HepG2 (cell line): ENCODE measurements at places on chromosomes 6 and 20.

DNA sequence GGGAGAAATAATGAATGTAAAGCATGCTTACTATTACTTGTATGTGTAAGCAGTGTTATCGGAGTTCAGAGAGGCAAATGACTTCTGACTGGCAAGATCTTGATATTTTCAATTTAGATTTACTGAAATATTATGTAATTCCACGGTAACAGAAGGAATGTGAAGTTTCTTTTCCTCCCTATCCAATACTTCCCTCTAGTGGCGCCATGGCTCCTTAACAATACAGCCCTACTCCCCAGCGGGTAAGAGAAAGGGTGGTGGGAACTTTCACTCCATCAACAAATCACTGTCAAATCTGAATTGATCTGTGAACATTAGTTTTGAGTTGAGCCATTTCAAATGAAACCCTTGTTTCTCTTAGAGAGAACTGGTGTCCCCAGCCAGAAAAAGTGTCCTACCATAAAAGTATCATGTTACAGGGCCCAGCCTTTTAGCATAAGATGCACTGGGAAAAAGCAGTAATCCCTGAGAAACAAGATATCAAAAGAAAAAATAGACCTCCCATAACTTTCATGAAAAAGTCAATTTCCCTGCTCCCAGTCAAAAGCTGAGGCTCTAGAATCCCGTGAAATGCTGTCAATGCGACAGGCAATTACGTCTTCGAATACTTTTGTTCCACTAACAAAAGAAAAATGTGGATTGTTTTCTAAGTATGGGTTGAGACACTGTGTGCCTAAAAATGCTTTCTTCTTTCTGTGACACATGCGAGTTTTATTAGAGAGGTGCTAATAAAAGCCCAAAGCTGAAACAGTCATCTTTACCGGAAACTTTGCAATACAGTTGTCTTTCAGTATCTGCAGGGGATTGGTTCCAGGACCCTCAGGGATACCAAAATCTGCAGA lies 12.9 kb downstream of the COX7A2 start:
- peak; percentile 58 for DNase-seq

DNA sequence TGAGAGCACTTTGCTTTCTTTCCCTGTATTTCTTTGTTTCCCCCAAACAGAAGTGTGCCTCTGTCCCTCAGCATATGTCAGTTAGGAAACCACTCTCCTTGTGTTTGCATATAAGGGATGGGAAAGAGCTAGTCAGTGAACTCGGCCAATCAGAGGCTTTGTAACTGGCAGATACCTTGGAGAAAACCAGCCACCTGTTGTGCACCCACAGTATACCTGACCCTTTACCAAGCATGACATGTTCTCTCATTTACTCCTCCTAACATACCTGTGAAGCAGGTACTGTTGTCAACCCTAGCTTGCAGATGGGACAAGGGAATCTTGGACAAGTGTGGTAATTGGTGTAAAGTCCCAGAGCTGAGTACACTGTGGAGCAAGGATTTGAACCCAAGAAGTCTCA lies 96.1 kb upstream of the FAM8A1 start:
- DNase-seq, result no peak

- DNase-seq, result peak; percentile 80
Measured at GRCh38 chr6:3414327-3415081, 42.3 kb downstream of the SLC22A23 start.

- no peak for DNase-seq
Measured at GRCh38 chr6:112113918-112114317, 26.5 kb downstream of the FAM229B start.

DNA sequence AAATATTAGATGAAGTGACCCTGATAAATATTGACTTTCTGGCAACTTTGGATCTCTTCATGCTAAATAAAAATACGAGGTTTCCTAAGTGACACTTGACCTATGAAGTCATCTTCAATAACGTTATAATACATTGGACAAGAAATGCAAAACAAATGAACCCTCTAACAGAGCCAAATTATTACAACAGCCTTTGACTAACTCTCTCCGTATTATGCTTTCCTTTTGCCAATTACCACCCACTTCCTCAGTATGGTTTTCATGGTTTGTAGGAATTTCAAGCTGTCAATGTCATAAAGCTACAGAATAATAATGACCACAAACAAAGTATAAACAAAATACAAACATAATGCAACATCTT lies 210.5 kb downstream of the MOXD1 start:
- DNase-seq, result no peak

DNA sequence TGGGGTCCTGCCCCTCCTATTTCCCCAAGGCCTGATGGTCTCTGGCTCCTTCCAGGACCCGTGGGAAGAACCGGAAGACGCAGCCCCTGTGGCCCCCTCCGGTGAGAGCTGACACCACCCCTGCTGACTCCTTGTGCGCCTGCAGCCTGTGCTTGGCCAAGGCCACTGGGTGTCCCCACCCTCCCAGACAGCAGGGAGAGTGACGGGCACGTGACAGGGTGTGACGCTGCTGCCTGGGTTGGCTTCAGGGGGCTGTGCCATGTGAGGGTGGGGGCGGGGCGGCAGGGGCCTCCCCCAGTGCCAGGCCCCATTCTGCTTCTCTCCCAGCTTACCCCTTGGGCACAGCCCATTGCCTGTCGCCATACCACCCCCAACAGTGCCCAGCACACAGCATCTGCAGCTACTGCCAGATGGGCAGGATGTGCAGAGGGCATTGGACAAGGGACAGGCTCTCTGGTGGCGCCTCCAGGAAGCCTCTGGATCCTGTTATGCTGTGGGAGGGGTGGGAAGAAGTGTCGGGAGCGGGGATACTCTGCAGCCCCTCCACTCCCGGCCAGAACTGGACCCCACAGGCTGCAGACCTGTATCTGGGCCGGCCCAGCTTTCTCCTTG lies 2.9 kb downstream of the BIRC7 start:
- no peak for DNase-seq

GRCh38 chr6:27205375-27206278 lies 41.9 kb upstream of the PRSS16 start:
- no peak for DNase-seq

- DNase-seq, result no peak
Measured at GRCh38 chr6:118974790-118975189, 39.8 kb upstream of the MCM9 start.

DNA sequence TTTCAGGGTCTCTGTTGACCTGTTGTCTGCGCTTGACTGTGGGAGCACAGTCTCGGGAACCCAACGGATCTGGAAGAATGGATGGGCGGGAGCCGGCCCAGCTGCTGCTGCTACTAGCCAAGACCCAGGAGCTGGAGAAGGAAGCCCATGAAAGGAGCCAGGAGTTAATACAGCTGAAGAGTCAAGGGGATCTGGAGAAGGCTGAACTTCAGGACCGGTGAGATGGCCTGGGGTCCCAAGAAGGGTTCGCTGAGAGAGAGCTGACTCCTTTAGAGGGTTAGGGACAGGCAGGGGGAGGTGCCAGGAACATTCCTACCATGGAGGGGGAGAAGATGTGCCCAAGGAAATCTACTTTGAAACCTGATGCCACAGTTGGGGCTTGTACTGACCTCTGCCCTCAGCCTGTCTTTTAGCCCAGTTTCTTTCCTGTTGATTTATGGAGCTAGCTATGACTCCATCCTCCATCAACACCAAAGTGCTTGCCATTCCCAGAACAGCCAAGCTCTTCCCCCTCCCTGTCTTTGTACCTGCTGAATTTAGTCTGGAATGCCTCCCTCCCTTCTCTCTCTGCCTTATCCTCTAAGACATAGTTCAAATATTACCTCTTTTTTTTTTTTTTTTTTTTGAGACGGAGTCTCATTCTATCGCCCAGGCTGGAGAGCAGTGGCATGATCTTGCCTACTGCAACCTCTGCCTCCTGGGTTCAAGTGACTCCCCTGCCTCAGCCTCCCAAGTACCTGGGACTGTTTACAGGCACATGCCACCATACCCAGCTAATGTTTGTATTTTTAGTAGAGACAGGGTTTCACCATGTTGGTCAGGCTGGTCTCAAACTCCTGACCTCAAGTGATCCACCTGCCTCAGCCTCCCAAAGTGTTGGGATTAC lies 12.2 kb downstream of the CEP250 start:
- peak; percentile 91 for DNase-seq

GRCh38 chr20:53907968-53908751 lies 162.2 kb downstream of the BCAS1 start:
- no peak for DNase-seq

- no peak for DNase-seq
Measured at GRCh38 chr6:43524483-43524961, 7.6 kb downstream of the POLR1C start.

- DNase-seq, result no peak
Measured at GRCh38 chr20:6492271-6493055, 275.0 kb upstream of the BMP2 start.

DNA sequence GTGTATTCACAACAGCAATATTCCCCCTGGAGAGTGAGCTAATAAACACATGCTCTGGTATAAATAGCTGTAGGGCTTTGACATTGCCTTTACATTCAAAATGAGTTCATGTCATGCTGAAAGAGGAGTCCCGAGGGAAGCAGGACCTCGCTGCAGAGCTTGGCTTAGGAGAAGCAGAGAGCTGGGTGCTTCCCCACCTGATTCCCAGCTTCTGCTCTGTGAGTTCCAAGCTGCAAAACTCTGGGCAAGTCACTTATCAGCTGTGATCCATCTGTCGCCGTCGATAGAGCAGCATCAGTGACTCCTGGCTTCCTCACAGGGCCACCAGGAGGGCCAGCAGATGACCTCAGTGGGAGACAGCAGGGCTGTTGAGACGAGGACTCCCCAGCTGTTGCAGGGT lies 241.8 kb downstream of the ANKRD60 start:
- DNase-seq, result no peak
